ENCODE measurements at places on chromosomes 13 and 19.

DNA sequence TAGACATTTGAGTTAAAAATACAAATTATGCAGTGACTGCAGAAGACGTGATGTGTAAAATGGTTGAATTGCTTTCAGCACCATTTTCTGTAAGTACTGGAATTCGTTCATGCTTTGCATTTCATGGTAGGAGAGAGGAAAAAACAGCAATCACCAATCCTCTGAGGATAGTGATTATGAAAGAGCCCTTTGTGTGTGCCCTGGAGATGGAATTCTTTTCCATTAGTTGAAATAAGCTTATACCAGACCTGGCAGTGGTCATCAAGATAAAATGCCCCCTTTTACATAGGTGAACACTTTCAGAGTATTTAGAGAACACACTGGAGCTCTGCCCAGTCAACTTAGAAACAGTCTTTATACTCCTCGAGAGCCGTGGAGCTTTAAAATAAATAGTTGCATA, 1.7 kb downstream of the CNMD start:
- DNase-seq: no peak

GRCh38 chr19:13763265-13763664, 1.1 kb upstream of the MRI1 start:
- no peak for DNase-seq

GRCh38 chr13:95784161-95784899, 107.4 kb downstream of the DNAJC3 start:
- DNase-seq: no peak

GRCh38 chr13:69425235-69425634, 682.4 kb upstream of the ATXN8OS start:
- DNase-seq: no peak

GRCh38 chr13:25037057-25037813, 58.7 kb upstream of the PABPC3 start:
- peak; percentile 68 for DNase-seq

DNA sequence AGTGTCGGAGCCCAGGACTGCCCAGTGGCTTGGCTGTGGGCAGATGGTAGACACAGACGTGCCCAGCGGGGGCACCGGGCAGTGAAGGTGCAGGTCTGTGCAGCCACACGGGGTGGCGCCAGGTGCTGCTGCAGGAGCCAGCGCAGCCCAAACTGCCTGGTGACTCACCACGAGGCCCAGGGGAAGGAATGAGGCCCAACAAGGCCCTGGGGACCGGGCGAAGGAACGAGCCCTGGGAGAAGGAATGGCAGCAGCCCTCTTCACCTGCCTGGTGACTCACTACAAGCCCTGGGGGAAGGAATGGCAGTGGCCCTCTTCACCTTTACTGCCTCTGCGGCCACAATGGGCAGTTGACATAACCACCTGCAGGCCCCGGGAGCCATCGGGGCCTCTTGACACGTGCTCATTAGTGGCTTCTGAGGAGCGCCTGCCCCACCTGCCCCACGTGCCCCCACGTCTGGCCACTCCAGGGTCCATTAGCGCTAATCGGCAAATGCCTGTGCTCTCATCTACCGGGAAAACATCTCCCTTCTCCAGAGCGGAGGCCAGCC, 9.3 kb downstream of the MED16 start:
- DNase-seq: no peak

- peak; percentile 53 for DNase-seq
These were observed at the start of gene KIRREL2 for GRCh38 chr19:35856546-35857149. KIRREL2 (plus strand) TSS chr19:35856911; CDS start chr19:35857120, 209 bp downstream.

DNA sequence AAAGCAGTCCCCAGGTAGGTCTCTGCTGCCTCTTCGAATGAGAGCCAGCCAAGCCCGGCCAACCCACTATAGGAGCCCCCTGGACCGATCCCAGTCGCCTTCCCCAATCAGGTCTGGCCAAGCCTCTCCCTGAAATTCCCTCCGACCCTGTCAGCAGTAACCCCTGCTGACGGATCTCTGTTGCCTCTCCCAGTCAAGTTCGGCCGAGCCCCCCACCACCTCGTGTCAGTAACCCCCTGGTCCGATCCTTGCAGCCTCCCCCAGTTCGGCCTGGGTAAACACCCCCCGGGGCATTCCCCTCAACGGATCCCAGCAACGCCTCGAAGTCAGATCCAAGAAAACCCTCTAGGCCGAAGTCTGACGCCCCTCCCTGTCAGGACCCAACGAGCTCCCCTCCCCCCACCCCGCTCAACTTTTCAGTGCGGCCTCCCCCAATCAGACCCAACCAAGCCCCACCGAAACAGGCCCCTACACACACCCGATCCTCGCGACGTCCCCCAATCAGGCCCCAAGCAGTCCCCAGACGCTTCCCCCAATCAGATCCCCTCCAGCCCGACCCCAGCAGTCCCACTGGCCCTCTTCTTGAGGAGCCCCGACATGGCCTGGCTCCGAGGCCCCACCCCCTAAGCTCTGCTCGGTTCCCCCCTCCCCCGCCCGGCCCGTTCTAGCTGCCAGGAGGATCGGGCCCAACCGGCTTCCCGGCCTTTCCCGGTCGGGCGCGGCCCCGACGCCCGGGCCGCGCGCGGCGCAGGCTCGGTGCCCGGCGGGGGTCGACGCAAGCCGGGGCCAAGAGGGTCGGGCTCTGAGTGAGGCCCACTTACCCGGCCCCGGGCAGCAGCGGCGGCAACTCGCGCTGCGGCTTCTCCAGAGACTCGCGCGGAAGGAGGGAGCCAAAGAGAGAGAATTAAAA, 1.8 kb downstream of the TNPO2 start:
- peak; percentile 76 for DNase-seq

- no peak for DNase-seq
These were observed 211.7 kb downstream of the LIG4 start for GRCh38 chr13:108003626-108004025.

DNA sequence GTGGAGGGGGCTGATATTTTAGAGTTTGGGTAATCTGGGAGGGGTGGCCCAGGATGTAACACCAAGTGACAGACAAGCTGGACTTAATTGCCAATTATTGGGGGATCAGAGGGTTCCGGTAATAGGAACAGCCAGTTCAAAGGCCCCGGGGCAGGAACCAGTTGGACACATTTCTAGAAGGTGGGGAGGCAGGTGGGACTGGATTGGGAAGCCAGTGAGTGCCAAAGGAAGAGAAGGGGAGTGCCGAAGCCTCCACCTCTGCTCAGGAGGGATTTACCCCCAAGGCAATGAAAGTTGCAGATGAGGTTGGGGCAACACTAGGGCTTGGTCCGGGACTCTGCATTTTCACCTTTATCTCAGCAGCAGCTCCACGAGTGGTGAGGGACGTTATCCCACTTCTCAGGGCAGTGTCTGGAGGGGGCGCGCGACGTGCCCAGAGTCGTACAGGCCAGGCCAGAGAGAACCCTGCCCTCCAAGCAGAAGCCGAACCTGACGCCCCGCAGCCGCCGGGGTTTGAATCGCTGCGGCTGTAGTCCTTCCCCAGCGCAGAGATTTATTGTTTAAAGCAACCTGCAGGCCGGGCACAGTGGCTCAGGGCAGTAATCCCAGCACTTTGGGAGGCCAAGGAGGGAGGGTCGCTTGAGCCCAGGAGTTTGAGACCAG, 5.7 kb upstream of the JUND start:
- no peak for DNase-seq

DNA sequence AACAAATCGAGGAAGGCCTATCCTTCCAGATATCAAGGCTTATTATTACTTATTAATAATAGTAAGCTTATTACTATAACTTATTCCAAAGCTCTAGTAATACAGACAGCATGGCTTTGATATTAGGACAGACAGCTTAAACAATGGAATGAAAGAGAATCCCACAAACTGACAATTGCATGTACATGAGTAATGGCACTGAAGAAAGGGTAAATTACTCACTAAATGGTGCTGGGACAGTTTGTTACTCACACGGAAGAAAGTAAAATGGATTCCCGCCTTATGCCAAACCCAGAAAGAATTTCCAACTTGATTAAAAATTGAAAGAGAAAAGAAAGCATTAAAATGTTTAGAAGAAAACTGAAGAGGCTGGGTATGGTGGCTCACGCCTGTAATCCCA, 60.3 kb downstream of the MIPEP start:
- DNase-seq: no peak

- DNase-seq: no peak
These were observed 3.9 kb downstream of the WIZ start for GRCh38 chr19:15445807-15446376.

DNA sequence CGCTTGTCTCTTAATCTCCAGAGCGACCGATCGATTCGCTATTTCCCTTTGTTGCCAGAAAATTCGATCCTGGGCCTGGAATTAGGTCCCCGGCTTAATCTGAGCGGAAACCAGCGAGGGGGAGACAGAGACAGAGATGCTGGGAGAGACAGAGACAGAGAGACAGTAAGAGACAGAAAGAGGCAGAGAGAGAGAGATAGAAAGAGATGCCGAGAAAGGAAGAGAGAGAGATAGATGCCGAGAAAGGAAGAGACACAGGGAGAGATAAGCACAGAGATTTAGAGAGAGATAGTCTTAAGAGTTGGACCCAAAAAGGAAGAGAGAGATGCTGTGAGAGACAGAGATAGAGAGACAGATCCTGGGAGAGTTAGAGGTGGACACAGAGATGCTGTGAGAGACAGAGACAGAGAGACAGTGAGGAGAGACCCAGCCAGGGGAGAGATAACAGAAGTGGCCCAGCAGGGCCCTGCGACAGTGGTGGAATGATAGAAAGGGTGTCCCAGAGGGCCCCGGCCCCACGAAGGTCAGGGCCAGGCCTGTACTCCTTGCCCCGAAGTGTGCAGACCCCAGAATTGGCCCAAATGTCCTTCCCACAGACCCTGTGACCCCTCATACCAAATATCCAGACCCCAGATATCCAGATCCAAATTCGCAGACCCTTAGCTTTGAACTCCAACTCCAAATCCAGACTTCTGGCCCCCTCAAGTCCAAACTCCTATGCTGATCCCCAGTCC, 1.3 kb downstream of the ERFL start:
- no peak for DNase-seq

- DNase-seq: no peak
These were observed 63.9 kb upstream of the SLITRK5 start for GRCh38 chr13:87607266-87607665.

DNA sequence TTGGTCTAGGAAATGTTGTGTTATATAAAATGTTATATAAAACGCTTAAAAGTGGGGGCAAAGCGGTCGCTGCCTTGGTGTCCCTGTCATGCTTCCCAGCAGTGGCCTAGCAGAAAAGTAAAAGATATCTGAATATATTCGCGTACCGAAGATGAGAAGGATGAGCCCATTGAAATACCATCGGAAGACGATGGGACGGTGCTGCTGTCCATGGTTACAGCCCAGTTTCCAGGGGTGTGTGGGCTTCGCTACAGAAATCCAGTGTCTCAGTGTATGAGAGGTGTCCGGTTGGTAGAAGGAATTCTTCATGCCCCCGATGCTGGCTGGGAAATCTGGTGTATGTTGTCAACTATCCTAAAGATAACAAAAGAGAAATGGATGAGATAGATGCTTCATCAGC, 110.9 kb upstream of the DIAPH3 start:
- no peak for DNase-seq

- no peak for DNase-seq
These were observed 27.3 kb downstream of the RUBCNL start for GRCh38 chr13:46359714-46360113.

GRCh38 chr19:6018786-6019185, 40.8 kb upstream of the RANBP3 start:
- DNase-seq: no peak

DNA sequence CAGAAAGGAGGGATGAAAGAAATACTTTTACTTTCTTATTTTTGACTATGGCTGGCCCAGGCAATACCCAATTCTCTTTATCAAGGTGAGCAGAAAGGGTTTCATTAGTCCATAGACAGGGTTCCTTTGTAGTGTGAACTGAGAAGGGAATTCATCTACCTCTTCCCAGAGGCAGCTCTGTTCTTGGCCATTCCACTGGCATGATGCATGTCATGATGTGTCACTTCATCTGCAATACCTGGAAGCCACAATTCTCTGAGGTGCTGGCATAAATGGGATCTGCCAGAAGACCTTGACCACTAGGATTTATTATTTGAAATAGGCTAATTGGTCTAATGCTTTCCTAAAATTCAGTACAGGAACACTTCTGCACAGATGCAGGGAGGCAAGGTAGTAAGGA, 542.8 kb downstream of the RFC3 start:
- DNase-seq: no peak

GRCh38 chr19:1852581-1853128, 4.4 kb upstream of the REXO1 start:
- no peak for DNase-seq
